ENCODE measurements at places on chromosomes 3 and 15. TPM values are rescaled to one million over a fixed set of nuclear protein-coding genes. Genes with fewer than 3 reads are reported as not detected.
A peak's percentile ranks its signal among the peaks of the same experiment; 100 is the strongest.

DNA sequence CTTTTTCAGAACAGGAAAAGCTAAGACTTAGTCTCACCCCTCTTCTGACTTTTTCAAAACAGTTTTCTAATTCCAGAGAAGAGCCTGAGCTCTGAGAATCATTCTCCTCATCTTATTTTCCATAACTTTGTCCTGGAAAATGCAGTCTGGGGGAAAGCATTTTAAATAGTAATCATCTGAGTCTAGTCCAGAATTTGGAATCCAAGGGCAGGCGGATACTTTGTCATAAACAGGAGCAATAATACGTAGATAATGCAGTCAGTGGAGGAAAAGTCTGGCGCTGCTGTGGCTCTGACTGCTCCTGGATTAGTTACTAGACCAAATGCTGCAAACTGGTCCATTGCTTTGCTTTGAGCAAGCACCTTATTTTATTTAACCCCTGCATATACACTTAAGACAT is 285.0 kb downstream of the THSD4 start:
- no peak for DNase-seq

DNA sequence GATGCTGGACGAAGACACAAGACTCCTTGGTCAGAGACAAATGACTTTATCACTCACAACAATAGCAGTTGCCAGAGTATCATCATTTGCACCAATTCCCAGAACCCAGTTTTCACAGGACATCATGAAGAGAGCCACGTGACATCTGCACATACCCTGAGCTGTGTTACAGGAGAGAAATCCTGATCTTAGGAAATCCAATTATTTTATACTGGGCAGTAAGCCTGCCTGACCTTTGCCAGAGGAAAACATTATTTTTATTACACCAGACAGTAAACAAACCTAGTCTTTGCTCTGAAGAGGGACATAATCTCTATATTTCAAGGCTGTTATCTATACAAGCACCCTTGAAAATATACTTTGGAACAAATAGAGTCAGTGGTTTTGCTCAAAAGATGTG is 77.4 kb downstream of the ZBBX start:
- no peak for DNase-seq

- no peak for DNase-seq
Measured at GRCh38 chr15:85937661-85938060, 142.0 kb upstream of the AGBL1 start.

DNA sequence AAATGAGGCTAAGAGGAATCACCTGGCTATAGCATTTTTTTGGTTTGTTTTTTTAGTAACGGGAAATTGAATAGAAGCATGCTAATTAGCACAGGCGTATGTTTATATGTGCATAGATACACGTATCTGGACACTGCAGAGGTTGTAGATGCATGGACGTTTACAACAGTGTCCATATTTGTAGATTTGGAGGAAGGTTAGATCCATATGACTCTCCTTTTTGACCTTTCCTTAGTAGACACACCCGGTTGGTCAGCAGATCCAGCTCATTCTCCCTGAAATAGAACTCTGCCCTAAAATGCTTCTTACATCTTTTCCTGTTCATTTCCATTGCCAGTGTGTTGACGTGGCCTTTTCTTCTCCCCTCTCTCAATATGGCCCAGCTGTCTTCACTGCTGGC is 60.1 kb downstream of the SLCO3A1 start:
- no peak for DNase-seq

DNA sequence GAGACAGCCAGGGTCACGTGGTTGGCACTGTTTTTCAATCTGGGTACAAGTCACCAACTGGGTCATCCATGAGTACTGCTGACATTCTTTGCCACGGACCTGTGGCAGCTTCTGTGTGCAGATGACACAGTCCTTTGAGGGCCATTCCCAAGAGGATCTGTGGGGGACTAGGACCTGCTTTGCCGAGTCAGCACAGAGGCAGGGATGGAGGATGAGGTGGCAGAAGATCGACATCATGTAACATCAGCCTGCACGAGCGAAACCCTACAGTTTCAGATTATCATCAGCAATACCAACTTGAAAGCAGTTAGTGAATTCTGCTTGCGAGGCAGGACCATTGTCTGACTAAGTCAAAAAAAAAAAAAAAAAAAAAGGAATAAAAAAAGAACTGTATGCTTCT is 227.7 kb downstream of the FOXP1 start:
- DNase-seq = no peak

Gene LMAN1L
- total RNA-seq = 47.4 TPM

Gene GPR62
- total RNA-seq = 0.26 TPM

Gene SNAPC5
- total RNA-seq = 37.6 TPM

GRCh38 chr3:192639987-192640386 is 87.4 kb downstream of the FGF12 start:
- no peak for DNase-seq

Gene SCN11A
- 0.06 TPM for total RNA-seq

Gene CPNE9
- total RNA-seq = not detected

Gene PROK2
- not detected for total RNA-seq

DNA sequence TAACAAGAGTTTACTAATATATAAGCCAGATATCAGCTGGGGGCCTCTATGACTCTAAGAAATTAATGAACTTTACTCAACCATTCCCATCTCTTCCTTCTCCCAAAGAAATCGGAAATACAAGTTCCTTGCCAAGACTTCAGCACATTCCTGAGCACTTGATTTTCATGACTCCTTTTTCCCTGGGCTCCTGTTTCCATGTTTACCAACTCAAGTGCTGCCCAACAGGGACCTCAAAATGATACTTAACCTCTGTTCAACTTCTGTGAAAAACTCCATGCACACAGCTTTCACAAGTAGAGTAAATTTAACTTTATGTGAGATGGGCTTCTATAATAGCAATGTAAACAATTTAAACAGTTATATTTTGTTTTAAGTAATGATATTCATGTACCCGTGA is 315.8 kb upstream of the CDIN1 start:
- DNase-seq = no peak

DNA sequence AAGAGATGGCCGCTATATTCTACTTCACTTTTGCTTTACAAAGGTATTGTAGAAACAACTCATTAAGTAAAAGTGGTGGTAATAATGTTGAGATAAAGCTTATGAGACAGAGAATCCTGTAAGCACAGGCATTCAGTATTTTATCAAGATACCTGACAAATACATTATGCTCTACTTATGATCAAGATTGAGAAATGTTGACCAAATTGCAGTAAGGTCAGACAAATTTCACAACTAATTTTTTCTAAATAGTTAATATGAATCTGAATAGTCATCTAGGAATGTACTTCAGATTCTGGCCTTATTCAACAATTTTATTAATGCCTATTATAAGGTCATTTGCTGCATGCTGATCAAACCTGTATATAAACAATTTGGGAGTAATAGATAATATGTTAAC is 95.1 kb upstream of the MBNL1 start:
- no peak for DNase-seq

- DNase-seq = no peak
Measured at GRCh38 chr3:112857526-112857925, 10.9 kb upstream of the CD200R1L start.

Gene LSAMP
- 6.2 TPM for total RNA-seq

- no peak for DNase-seq
Measured at GRCh38 chr3:43619588-43619987, 2.2 kb downstream of the ANO10 start.

Gene XCR1
- total RNA-seq = not detected

Gene SNX22
- total RNA-seq = 6.5 TPM

- DNase-seq = no peak
Measured at GRCh38 chr3:175020101-175020500, 161.0 kb downstream of the NAALADL2 start.

Gene PLA2G4B
- 1.6 TPM for total RNA-seq

Gene GRK7
- not detected for total RNA-seq

DNA sequence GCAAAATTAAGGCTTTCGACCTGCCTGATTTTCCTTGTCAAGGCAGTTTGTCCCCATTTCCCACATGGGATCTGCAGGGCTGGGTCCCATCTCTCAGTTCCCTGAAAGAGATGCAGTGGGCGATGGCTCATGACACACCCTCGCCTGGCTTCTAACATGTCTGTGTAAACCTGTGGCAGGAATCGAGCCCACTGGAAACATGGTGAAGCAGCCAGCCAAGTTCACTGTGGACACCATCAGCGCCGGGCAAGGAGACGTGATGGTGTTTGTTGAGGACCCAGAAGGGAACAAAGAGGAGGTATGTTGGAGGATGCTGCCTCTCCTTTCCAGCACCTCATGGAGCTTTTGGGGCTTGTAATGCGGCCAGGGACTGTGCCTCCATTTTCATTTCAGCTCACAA is 86.4 kb downstream of the FLNB start:
- no peak for DNase-seq

- DNase-seq = no peak
Measured at GRCh38 chr3:98322101-98322500, 31.6 kb upstream of the OR5K4 start.

Gene EIF1B
- total RNA-seq = 321 TPM

- no peak for DNase-seq
Measured at GRCh38 chr15:88403351-88403791, 63.8 kb downstream of the MRPL46 start.

DNA sequence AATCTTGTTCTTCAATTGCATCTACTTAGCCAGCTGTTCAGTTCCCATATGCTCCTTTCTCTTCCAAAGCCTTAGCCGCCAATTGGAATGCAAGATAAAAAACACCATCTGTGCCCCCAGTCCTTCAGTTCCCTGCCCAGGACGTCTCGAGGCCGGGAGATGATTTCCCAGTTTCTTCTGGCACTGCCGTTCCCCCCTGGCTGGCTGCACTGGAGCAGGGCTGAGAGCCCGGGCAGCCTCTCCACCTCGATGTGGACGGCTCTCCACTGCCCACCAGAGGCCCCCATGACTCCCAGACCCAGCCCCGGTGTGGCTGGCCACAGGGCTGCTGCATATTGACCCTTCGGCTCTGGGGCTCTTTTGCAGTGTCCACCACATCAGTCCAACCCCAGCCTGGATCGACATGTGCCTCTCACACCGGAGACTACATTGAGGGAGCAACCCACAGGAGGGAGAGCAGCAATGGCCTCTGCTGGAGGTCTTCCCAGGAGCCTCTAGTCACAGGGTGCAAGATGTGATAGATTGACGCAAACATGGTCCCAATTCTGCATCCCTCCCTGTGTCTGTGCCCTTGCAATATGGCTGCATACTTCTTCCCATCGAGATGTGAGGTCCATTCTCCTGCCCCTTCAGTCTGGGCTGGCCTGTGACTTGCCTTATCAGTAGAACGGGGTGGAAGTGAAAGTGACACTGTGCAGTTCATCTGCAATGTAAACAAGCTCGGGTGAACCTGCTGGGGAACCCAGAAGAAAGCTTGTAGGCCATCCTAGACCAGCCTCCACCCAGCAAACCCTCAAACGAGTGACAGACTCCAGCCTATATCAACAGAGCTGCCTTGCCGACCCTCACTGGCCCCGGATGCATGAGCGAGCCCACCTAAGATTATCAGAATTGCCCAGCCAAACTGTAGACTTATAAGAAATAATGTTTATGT is 52.3 kb upstream of the PRR20G start:
- no peak for DNase-seq

GRCh38 chr3:11662392-11662990 is 18.8 kb upstream of the VGLL4 start:
- DNase-seq = no peak

DNA sequence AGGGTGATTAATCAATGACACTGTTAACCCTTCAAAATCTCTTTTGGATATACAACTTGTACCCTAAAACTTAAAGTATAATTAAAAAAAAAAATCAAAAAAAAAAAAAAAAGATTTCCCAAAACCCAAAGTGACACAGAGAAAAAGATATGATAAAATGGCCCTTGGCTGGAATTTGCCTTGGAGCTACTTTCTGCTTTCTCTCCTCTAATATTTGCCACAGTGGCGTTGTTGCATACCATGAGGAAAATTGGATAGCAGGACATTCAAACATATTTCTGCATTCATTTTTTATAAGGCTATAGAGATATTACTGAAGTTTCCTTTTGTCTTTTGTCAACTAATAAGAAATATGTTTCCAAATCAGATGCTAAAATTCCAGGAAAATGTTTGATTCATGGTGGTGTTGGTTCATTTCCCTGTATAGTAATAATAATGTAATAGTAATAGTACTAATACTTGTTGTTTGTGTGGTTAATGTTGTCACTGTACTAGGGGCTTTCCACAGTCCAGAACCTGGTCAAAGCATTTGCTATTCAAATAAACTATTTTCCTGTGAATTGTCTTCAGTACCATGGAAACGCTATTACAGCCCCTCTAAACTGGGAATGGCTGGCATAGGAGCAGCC is 441.3 kb upstream of the THBS1 start:
- no peak for DNase-seq

Gene COL8A1
- total RNA-seq = 14.4 TPM

Gene SPATA12
- total RNA-seq = not detected

- no peak for DNase-seq
Measured at GRCh38 chr15:69460481-69460880, 7.9 kb downstream of the RPLP1 start.

DNA sequence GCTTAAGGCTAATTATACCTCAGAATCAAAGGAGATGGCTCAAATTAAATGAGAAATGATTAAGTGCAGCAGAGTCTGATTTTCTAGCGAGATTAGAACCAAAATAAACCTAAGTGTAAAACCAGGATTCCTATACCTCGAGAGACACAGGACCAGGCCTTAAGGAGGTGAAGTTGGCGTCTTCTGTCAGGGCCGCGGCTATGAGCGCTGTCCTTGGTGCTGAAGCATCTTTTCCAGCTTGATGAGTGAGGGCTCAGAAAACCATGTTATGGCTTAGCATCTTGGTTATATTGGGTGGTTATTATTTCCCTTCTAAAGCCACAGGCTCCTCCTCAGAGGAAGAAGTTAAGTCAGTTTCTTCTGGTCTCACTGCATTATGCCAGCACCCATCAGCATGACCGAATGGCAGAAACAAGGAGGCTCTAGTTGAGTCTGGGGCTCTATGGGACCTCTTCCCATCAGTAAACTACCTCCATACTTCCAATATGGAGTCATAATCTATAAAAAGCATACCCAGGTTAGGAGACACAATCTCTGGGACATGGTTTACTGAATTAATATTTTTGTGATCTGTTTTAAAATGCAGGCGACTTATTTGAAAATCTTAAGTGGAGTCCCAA is 120.1 kb upstream of the NMNAT3 start:
- peak; percentile 25 for DNase-seq

Gene ALG3
- total RNA-seq = 11.5 TPM

Gene DUOX1
- 0.24 TPM for total RNA-seq

GRCh38 chr3:52535411-52536111 is 844 bp upstream of the UQCC5 start:
- DNase-seq = no peak

- no peak for DNase-seq
Measured at GRCh38 chr3:71847794-71848193, 62.8 kb upstream of the PROK2 start.

Gene BCHE
- total RNA-seq = 2.1 TPM

Gene CSPG4
- 10.4 TPM for total RNA-seq

Measured in heart right ventricle (tissue), 16 donors.